ENCODE measurements at places on chromosomes 5 and 9.

- no peak for DNase-seq
Observed at GRCh38 chr5:18072600-18072999, 438.3 kb downstream of the TAF11L14 start.

GRCh38 chr5:73540192-73540591 is 25.2 kb downstream of the ANKRA2 start:
- peak; percentile 78 for DNase-seq

DNA sequence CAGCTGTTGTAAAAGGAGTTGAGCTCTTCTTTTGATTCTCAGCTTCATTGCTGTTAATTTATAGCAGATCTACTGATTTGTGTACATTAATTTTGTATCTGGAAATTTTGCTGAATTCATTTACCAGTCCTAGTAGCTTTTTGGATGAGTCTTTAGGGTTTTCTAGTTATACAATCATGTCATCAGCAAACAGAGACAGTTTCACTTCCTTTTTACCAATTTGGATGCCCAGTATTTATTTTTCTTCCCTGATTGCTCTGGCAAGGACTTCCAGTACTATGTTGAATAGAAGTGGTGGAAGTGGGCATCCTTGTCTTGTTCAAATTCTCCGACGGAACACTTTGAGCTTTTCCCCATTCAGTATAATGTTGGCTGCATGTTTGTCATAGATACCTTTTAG is 398.9 kb upstream of the POU5F2 start:
- DNase-seq: no peak

- DNase-seq: no peak
Observed at GRCh38 chr5:1765880-1766235, 33.8 kb downstream of the MRPL36 start.

DNA sequence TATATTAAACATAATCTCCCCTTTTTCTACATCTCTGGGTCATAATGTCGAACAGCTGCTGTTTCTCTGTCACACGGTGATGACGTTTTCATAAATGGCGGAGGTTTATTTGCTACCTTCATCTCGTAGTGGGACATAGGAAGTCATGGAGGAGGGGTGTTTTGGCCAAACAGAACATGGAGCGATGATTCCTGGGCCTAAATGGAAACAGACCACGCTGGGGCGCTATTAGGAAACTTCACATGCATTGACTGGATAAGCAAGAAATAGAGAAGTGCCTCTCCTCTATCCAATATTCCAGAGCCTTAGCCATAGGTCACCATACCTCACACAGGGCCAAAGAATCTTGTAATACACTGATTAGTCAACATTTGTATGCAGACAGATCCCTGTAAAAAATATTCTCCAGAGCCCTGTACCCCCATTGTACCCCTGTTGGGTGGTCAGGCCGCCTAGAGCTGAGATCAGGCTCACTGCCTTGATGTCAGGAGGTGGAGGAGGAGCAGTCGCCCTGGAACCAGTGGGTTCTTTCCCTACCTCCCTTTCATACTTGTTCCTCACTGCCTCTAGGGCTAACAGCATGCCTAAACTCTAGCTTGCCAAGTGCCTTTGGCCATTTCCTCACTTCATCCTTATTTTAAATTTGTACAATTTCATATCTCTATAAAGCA is 77.8 kb upstream of the SPIN1 start:
- DNase-seq: no peak

- DNase-seq: no peak
Observed at GRCh38 chr9:93649610-93650261, 73.4 kb downstream of the PHF2 start.

GRCh38 chr5:6716629-6717149 is 3.5 kb downstream of the TENT4A start:
- DNase-seq: no peak

GRCh38 chr5:173794901-173795416 is 93.2 kb upstream of the CPEB4 start:
- DNase-seq: no peak

DNA sequence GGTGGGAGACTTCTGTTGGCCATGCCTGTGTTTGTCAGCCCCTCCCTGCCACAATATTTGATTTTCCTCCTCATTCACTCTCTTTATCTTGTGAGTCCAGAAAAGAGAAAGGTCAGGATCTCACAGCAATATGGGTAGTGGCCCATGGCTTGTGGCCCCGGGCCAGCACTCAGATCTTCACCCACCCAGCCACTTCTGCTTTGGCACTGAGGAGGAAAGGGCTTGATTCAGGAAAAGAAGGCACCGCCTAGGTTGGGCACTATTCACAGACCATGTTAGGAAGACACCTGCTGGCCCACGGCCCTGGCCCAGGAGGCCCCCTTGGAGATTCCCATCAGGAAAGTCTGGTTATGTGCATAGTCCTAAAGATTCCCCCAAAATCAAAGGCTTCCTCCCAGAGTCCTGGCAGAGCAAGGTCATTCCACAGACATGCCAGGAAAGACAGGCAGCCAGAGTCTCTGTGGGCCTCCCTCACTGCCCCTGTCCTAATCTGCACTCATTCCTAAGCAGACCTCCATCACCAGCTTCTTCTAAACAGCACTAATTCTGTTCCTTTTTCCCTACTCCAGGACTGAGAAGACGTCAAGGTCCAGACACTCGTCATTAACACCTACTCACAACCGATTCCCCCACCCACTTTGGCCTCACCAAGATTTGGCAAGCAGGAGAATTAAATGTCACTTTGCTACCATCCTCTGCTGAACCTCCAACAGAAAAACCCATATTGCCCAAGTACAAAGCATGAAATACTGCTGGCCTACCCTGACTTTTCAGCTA is 179.3 kb downstream of the DEPDC1B start:
- DNase-seq: no peak

DNA sequence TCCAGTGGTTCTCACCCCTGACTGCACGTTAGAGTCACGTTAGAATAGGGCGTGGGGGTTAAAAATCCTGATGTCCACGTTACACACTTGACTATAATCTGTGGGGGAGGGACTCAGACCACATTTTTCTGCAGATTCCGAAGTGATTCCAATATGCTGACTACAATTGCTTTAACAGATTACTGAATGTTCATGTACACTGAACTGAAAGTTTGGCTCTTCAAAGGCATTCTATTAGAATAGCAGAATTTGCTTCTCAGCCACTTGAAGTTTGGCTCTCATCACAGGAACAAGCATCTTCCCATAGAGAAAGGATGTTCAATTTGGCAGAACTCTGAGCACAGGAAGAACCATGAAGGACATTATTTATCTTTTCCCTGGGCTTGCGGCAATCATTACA is 84.5 kb downstream of the HAPLN1 start:
- no peak for DNase-seq

- DNase-seq: no peak
Observed at GRCh38 chr5:153777681-153778581, 260.8 kb downstream of the FAM114A2 start.

DNA sequence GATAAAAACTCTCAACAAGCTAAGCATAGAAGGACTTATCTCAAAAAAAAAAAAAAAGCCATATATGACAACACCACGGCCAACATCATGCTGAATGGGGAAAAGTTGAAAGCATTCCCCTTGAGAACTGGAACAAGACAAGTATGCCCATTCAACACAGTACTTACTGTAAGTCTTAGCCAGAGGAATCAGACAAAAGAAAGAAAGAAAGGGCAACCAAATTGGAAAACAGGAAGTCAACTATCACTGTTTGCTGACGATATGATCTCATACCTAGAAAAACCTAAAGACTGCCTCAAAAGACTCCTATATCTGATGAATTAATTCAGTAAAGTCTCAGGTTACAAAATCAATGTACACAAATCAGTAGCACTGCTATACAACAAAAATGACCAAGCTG is 24.6 kb upstream of the PTGER4 start:
- DNase-seq: no peak

GRCh38 chr5:57447658-57448057 is 35.0 kb downstream of the ACTBL2 start:
- DNase-seq: no peak

DNA sequence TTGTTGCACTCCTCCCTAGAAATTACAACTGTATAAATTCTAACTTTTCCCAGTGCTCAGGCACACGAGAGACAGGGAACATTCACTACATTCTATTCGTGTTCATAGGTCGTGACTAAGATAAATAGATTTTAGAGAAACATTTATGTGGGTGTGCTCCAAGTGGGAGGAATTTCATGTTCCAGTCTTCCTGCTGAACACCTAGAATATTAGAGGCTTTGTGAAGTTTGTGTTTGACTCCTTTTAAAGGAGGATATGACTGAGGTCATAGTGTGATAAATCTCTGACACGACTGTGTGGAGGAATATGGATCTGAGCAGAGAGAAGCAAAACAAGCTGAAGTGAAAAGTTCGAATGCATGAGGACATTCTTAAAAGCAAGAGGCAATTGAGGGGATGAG is 355.3 kb downstream of the ZSWIM6 start:
- DNase-seq: no peak

- DNase-seq: no peak
Observed at GRCh38 chr9:105146677-105147076, 97.8 kb upstream of the SLC44A1 start.

DNA sequence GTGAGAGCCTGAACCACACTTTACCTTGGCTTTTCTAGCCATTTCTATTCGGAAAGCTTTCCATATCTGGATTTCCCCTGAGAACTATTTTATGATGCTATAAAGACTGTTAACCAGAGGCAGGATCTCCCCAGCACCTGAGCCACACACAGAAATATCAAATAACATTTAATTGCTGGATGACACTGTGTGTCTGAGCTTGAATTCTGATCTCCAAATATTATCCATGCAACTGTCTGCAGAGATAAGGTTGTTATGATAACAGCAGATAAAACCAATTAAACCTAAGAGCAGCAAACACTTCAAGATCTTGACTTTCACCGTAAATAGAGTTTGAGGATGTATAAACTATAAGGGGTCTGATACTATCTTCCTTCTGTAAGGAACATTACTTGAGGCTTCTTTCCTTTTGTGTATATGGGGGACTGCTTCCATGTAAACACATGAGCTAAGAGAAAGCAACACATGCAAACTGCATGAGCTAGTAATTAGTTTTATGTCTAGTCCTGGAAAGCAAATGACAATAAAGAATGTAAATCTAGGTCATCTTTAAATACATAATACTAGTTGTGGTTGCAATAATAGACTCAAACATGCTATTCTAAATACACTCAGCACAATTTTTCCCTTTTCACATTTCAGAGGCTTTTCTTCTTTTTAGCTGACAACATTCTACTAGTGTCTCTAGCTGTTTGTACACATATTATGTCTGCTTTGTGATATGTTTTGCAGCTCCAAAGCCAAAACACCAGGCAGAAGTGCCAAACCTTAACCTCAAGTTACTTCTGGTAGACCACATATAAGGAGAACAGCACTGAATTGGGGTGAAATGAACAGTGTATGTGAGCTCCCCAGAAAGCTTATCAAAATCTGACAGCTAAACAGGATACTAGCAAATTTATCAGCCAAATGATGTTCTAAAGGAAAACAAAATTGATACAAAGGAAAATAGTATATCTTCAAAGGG is 136.5 kb downstream of the EFNA5 start:
- no peak for DNase-seq

GRCh38 chr5:10892147-10892910 is 131.3 kb upstream of the DAP start:
- DNase-seq: no peak

- DNase-seq: no peak
Observed at GRCh38 chr5:110104060-110104725, 414.5 kb downstream of the MAN2A1 start.

GRCh38 chr5:10792336-10792735 is 31.3 kb upstream of the DAP start:
- DNase-seq: no peak

- no peak for DNase-seq
Observed at GRCh38 chr9:112110094-112110776, 64.9 kb downstream of the SUSD1 start.

GRCh38 chr9:87436716-87437115 is 61.0 kb upstream of the DAPK1 start:
- DNase-seq: no peak

DNA sequence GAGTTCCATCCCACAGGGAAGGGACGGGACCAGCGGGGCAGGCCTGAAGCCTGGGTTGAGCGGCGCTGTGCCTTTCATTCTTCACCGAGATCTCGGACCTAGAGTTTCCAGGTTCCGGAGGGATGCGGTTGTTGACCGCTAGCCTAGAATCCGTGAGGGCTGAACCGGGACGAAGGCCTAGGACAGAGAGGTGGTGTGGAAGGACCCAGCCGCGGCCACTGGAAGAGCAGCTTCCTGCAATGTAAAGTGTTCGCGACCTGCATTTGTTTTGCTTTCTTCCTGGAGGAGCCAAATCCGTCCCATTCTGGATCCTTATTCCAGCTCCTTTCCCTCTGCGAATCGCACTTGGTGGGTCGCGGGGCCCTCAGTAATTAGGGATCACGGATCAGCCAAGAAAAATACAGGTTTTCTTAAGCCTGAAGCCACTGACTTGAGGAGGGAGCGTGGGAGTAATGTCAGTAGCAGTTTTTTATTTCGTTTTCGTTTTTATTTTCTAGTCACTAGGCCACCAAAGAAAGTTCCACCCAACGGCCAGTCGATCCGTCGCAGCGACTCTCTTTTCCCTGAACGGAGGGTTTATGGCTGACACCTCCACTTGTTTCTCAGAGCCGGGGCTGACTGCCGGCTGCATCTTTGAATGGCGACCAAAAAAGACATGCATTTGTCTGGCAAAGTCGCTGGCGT is 48.6 kb downstream of the ANXA2R start:
- no peak for DNase-seq

DNA sequence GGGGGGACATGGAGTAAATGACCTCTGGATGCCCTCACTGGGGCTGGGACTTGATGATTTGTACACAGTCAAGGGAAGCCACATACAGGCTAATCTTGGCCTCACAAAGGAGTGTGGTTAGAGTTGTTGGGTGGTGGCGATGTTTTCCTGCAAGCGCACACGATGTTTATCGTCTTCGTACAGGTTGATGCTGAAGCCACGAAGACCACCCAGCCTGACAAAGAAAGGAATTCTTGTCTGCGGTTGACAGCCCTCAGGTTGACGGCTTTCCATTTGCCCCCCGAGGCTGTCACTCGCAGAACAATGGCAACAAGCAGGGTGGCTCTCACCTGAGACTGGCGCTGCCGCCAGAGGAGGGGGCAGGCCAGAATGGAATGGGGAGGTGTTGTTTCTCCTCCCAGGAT is 14.1 kb upstream of the XPA start:
- no peak for DNase-seq

Data from RWPE1 (cell line).